ENCODE measurements at places on chromosomes 12 and 14.

DNA sequence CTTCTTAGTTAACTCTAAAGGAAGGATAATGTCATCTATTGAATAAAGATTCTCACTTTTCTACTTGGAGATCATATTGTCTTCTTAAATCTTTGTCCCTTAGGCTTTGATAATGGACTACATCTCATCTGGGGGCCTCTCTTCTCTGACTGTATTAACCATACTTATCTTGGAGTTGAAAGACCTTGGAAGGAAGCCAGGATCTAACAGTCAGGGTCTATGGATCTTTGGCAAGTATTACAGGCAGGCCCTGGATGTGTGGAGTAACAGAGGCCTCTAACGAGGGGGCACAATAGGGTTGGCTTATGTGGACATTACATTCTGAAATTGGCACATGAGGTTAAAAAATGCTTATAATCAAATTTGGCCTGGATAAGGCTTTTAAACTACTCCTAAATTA is 513.8 kb downstream of the NRXN3 start:
- DNase-seq = no peak

- DNase-seq = no peak
Observed at GRCh38 chr12:3332188-3332587, 158.8 kb upstream of the PRMT8 start.

GRCh38 chr14:95299271-95299670 is 20.4 kb downstream of the CLMN start:
- no peak for DNase-seq

DNA sequence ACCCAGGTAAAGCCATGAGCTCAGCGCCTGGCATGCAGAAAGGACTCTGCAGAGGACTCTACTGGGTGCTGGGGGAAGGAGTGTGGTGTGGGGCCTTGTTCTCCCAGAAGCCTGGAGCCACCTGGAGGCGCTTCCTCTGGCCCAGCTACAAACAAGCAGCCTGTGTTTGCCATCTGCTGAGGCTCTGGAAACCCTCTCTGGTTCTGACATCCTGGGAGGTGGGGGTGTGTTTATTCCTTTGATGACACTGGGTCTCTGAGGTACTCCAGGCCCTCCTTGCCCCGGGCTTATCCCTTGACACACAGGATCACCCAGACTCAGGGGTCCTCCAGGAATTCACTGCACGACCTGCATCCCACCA is 44.9 kb downstream of the RNF34 start:
- DNase-seq = no peak

- DNase-seq = no peak
Observed at GRCh38 chr12:90514325-90514724, 440.7 kb downstream of the CCER1 start.

- DNase-seq = no peak
Observed at GRCh38 chr12:75909714-75910656, 121.6 kb downstream of the PHLDA1 start.
